Fibroblast of skin of left quadriceps (primary cell): ENCODE measurements at places on chromosomes 6 and 20.

DNA sequence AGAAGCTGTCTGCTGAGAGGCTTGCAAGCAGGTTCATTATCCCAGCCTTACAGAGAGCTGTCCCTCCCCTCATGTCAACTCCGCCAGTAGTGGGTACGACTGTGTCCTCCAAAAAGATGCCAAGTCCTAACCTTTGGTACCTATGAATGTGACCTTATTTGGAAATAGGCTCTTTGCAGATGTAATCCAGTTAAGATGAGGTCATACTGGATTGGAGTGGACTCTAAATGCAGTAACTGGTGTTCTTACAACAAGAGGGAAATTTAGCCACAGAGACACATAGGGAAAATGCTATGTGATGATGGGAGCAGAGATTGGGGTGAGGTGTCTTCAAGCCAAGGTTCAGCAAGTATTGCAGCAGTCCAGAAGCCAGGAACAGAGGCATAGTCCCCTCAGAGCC, 90.8 kb upstream of the FOXP4 start:
- DNase-seq: no peak

DNA sequence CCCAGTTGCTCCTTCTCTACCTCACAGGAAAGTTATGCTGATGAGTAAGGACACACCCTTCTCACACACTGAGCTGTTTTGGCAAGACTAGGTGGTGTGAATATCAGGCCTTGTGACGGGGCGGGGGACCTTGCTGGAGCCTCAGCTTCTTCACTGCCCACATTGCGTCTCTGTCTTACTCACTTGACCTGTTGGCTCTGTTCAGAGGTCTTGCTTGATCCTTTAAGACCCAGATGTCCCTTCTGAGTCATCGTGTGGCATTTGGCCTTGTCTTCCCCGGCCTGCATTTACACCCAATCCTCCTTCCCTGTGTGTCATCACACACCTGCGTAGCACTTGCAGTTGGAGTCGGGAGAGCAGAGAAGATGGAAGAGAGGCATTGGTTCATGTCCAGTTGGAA, 8.3 kb upstream of the PRND start:
- no peak for DNase-seq

DNA sequence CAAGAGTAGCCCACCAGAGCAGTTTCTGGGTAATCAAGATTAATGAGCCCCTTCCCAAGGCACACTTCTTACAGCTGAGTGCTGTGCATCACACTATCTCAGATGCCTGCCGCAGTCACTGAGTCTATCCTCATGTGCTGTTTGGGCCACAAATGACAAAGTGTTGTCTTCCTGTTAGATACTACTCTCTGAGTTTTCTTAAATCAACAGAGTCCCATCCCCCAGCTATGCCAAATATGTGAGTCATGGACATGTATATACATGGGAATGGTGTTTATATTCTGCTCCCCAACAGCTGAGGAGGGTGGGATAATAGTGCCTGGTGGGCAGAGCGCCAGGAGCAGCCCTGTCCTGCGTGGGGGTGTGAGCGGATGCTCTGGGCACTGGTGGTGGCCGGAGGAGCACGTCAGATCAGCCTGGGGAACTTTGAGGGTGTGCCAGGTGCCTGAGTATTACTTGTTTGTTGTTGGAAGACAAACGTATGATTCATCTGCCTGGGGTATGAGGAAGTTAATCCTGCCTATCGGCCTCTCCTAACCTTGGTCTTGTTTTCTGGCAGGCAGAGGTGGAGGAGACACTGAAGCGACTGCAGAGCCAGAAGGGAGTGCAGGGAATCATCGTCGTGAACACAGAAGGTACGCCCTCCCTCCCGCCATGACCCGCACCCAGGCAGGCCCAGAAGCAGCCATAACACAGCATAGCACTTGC, 9.6 kb downstream of the DYNLRB1 start:
- peak; percentile 81 for DNase-seq

DNA sequence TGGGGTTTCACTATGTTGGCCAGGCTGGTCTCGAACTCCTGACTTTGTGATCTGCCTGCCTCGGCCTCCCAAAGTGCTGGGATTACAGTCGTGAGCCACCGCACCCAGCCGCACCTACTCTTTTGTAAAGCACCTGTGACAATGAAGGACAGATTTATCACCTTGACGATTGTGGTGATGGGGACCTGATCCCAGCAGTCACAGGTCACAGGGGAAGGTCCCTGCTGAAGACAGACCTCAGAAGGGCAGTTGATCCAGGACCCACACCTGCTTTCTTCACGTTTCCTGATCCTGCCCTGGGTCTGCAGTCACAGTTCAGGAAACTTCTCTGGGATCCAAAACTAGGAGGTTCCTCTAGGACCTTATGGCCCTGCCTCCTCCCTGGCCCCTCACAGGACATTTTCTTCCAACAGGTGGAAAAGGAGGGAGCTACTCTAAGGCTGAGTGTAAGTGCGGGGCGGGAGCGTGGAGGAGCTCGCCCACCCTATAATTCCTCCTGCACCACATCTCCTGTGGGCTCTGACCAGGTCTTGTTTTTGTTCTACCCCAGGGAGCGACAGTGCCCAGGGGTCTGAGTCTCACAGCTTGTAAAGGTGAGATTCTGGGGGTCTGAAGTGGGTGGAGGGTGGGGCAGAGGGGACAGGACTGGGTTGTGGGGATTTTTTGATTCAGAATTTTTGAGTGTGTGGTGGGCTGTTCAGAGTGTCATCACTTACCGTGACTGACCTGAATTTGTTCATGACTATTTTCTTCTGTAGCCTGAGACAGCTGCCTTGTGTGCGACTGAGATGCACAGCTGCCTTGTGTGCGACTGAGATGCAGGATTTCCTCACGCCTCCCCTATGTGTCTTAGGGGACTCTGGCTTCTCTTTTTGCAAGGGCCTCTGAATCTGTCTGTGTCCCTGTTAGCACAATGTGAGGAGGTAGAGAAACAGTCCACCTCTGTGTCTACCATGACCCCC, 3.0 kb downstream of the HLA-E start:
- DNase-seq: no peak

DNA sequence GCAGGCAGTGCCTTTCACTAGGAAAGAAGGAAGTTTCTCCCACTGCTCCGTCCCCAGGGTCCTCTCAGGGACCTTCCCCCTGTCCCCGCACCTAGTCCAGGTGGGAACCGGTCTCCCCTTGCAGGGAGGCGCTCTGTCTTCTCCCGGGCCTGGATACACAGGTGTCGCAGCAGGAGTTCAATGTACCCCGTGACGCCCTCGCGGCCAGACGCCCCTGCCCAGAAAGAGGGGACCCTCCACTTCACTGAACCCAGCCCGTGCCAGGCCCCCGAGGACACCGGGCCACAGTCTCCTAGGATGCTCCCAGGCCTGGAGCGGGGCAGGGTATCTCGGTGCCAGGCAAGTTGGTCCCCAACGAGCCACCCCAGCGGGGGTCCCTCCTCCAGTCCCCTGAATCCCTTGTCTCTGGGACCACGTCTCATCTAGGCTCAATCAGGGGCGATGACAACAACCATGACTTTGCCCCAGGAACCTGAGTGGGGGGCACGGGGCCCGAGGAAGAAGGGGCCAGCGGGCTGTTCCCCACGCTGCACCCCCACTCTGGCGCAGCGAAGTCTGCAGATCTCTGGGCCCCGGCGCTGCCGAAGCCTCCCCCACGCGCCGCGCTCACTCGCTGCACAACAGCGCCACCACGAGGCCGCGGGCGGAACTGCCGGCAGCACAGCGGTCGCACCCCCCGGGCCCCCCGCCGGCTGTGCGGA, 103.0 kb downstream of the EDN3 start:
- DNase-seq: no peak

GRCh38 chr6:169292338-169293124, 38.9 kb upstream of the THBS2 start:
- peak; percentile 97 for DNase-seq

- DNase-seq: no peak
Observed at GRCh38 chr6:118750143-118750542, 98.8 kb upstream of the CEP85L start.

- no peak for DNase-seq
Observed at GRCh38 chr6:87900160-87900698, 147.4 kb upstream of the SPACA1 start.

DNA sequence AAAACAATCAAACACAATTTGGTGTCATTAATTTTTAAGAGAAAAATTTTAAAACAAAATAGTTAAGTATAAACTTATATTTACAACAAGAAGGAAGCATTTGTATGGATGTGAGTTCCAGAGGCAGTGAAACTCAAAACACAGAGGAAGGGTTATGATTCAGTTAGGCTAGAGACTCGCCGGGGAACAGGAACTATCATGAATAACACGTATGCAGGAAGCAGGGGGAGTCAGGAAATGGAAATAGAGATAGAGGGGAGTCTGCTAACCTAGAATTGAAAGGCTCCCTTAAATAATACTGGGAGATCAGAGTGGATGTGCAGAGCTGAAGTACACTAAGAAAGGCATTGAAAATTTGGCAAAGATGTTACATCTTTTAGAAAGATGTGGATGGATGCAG, 14.2 kb upstream of the HLA-DRB1 start:
- no peak for DNase-seq

GRCh38 chr6:76697585-76697984, 625.1 kb upstream of the IMPG1 start:
- no peak for DNase-seq

- peak; percentile 53 for DNase-seq
Observed at GRCh38 chr6:17705428-17705777, 1.3 kb downstream of the NUP153 start.

GRCh38 chr6:91442342-91442741, 855.5 kb upstream of the MAP3K7 start:
- DNase-seq: no peak

DNA sequence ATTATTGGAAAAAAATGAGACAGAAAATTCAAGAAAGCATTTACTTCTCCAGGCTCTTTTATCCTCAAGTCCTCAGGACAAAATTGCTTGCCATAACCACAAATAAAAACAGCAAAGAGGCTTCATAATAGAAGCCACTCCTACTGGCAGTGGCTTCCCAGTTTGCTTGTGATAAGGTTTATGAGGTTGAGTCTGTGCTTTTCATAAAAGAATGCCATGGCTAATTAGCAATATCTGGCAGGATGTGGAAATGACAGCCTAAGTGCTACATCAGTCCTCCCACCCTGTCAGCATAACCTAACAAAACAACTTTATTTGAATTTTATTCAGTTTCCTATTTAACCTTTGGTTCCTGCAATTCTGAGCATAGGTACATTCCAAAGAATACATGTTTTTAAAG, 80.9 kb upstream of the HTR1E start:
- DNase-seq: no peak

DNA sequence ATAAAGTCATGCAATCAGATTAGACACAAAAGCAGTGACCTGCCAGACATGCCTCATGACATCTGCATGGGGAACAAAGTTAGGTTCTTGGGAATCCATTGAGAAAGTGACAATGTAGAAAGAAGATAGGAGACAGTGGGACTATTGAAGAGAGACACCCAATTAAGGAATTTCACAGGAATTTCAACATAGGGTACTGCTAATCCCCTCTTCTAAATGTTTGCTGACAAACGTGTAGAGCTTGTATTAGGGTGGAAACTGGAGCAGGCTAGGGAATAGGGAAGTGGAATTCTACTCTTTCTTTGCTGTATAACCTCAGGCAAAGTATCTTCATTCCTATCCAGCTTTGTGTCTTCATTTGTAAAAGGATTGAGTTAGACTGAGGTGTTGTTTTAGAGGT, 409.4 kb upstream of the SASH1 start:
- DNase-seq: no peak

GRCh38 chr20:49964964-49965780, 17.6 kb upstream of the SNAI1 start:
- DNase-seq: no peak

- no peak for DNase-seq
Observed at GRCh38 chr20:44747166-44748004, 1.7 kb downstream of the KCNK15 start.

GRCh38 chr20:43939762-43940121, 25.1 kb downstream of the TOX2 start:
- DNase-seq: no peak

DNA sequence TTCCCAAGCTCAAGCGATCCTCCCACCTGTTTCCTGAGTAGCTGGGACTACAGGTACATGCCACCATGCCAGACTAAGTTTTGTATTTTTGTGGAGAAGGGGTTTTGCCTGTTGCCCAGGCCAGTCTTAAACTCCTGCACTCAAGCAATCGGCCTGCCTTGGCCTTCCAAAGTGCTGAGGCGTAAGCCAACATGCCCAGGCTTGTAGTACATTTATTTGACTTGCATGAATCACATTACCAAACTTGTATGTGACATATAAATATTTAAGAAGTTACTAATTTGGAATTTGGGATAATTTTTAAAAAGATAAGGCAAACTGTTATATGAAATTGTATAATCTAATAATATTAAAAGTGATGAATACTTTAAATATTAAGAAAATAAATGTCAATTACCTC, 157.6 kb downstream of the MCHR2 start:
- no peak for DNase-seq

DNA sequence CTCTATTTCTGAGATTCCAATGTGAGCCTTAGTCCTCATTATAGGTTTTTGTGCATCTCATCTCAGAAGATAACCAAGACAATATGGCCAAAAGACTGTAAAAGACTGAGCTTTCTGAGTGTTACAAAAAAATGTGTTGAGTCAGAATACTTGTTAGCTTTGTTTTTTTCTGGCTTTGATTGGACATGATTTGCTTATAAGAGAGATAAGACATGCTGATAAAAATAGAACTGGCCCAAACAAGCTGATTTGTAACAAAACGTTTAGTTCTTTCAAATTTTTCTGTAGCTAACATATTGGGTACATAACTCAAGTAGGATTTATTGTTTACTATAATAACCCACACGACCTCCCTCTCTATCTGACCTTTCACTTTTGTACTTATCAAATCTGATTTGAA, 32.9 kb downstream of the FILIP1 start:
- DNase-seq: no peak

DNA sequence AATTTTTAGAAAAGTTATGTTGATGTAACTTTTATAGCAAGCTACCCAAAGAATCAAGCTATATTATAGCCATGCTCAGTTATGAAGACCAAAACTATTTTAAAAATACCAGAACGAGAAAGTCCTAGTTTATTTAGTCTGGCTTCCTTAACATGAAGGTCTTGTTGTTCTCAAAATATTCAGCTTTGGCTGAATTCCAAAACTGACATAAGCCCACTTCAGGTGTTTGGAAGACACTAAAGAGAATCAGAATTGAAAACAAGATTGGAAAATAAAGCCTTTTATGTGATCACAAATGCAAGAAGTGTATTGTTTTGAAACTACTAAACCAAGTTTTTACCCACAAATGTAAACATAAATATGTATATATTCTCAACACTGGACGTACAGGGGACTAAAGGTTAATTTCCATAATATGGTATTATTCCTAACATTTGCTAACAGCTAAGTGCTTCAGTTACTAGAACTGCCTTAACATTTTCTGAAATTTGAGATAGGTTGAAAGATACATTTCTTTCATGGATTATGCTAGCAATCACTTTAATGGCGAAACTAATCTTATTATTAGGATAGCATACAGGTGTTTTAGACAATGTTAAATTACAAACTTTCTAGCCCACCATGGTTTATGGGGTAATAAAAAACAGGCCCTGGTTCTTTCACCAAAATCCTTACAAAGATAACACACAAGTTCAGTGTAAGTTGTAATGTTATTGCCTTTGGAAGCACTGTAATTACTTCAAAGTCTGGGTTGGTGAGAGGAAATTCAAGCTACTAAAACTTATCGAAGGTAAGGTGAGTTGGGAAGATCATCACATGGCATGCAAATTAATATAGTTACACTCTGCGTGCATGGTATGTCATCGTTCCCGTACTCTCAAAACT, 1.6 kb downstream of the MAP3K5 start:
- no peak for DNase-seq
